ENCODE measurements at places on chromosomes 12 and 14. TPM values are rescaled to one million over a fixed set of nuclear protein-coding genes. Genes with fewer than 3 reads are reported as not detected.

The TEAD4 gene
- 24.0 TPM for total RNA-seq

The GLIPR1 gene
- total RNA-seq: 19.8 TPM

The NRXN3 gene
- total RNA-seq: 2.2 TPM

The CIROP gene
- total RNA-seq: not detected

The ATXN2 gene
- total RNA-seq: 14.2 TPM

The CSRNP2 gene
- total RNA-seq: 18.4 TPM

The SLC2A13 gene
- 10.3 TPM for total RNA-seq

The GOLT1B gene
- total RNA-seq: 28.4 TPM

The OLR1 gene
- 5.1 TPM for total RNA-seq

All from pericardium fibroblast (primary cell).